ENCODE measurements at places on chromosomes 13 and 19.

DNA sequence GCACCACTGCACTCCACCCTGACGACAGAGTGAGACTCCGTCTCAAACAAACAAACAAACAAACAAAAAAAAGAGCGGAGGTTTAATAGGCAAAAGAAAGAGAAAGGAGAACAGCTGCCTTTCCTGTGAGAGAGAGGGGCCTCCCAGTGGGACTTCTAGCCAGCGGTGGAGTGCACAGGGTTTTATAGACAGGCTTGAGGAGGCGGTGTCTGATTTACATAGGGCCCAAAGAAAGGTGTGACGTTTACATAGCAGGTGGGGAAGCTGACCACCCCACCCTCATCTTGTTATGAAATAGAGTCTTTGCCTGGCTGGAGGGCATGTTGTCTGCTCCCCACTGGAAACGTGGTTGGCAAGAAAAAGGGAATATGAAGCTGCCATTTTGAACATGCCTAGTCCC is 106.0 kb upstream of the CSNK1A1L start:
- no peak for DNase-seq

- DNase-seq = no peak
Measured at GRCh38 chr13:94657167-94657566, 55.2 kb downstream of the SOX21 start.

DNA sequence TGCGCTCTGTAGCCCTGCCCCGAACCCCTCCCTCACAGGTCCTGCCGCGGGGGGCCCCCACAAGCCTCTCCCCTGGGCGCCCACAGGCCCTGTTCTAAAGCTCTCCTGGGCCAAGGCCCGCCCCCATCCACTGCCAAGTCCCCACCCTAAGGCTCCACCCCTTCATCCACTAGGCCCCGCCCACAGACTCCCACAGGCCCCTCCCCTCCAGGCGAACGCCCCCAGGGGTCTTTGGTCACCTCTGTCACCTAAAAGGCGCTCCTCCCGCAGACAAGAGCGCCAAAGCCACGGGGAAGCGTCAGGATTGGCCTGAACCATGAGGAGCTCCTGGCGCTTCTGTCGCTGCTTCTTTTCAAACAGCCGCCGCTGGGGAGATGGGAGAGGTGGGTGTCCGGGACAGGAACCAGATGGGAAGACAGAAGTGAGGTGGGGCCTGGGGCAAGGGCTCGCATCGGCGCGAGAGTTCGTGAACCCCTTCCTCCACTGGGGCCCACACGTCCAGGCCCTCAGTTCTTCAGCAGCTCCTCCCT is 2.3 kb downstream of the TULP2 start:
- DNase-seq = no peak

DNA sequence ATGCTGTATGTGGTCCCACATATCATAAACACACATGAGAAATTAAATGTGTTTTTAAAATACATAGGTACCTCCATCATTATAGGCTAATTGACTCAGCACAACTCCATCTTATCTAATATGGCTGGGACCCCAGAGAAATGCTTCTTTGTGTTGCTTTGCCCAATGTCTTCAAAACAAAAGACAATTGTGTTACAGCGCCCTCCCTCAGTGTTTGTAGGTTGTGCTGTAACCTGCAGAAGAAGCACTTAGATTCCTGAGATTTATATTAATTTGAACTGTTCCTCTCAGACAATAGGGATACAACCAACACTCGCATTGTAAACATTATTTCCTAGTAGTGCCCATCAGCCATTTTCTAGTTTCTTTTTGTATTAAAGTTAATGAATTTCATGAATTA is 303.4 kb downstream of the MZT1 start:
- no peak for DNase-seq

- DNase-seq = no peak
Measured at GRCh38 chr19:30522341-30522740, 150.2 kb downstream of the ZNF536 start.

DNA sequence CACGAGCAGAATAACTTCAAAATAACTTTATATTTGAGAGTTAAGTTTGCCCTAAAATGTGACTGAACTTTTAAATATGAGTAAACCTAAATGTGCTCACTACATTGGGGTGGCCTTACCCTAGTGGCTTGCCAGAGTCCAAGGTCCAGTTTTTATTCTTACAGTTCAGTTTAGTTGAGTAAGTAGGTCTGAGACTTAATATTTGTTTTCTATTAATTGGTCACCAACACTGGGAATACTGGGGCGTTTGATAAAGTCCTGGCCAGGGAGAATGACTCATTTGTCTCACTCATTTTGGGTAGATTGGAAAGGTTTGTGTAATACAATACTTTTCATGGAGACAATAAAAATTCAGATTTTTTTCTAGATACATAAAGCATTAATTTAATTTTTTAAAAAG is 127.8 kb upstream of the SPATA13 start:
- DNase-seq = no peak
